Foreskin keratinocyte (primary cell): ENCODE measurements at places on chromosomes 2 and 18. TPM values are rescaled to one million over a fixed set of nuclear protein-coding genes. Genes with fewer than 3 reads are reported as not detected.

DNA sequence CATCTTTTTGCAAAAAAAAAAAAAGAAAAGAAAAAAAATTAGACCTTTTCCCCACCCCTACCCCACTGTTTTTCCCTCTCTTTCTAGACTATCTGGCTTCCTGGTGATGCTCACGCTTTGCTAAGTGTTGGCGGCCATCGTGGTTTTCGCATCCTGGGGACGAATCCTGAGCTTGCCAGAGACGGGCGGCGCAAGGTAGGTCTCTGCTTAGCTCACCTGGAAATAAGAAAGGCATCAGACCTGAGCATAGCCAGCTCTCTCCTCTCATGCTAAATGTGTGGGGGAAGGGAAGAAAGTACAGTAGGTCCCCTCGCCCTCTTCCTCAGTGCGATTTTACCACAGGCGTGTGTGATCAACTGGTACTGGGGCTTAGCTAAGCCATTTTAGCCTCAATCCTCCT lies 90.5 kb downstream of the KLHL29 start:
- DNase-seq: no peak

DNA sequence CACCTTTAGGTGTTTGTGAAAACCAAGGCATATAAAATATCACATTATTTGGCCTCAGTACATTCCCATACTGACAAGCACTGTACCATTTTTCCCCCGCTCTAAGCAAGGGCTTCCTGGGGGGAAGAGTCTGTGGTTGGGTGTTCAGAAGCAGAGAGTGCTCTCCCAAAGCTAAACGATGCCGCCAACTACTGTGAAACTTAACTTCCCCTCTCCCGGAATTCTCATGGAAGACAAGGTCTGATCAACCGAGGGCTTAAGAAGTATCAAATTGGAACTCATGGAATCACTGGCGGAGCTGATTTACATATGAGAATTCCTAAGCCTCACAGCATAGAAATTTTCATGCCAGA lies 433 bp upstream of the MFF start:
- no peak for DNase-seq

DNA sequence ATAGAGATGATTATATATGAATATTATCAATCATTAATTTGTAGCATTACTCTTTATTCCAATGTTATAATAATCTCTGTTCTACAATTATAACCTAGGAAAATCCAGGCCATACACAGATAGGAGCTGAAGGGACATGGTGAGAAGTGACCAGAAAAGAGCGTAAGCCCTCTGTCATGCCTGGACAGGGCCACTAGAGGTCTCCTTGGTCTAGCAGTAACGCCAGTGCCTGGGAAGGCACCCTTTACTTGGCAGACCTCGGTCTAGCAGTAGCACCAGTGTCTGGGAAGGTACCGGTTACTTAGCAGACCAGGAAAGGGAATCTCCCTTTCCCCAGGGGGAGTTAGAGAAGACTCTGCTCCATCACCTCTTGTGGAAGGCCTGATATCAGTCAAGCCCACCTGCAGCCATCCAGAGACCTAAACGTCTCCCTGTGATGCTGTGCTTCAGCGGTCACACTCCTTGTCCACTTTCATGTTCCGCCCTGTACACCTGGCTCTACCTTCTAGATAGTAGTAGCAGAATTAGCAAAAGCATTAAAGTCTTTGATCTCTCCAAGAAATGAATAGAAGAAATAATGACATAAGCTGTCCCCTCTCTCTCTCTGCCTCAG lies 447.5 kb upstream of the FSIP2 start:
- DNase-seq: peak; percentile 41

DNA sequence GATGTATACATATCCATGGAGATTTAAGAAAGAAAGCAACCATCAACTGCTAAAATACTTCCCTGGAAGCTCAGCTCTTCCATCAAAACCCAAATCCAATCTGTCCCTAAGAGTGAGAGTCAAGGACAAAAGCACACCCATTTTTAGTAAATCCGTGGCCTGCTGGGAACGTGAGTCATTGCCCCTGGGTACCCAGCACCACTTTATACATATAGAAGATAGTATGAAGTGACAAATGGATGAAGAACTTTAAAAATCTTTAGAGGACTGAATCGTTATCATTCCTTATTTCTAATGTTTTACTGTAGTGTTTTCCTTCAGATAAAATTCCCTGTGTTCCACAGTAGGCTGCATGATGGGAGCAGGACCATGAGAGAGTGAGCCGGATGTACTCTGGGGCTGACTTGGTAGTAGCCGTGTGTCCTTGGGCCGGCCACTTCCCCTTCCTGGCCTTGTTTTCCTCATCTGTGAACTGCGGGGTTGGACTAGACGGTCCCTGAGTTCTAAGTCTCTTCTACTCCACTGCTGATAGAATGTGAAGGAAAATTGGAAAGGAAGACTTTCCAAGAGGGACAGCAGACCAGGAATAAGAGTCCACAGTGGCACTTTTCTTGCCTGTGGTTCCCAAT lies 28.5 kb upstream of the CEP68 start:
- no peak for DNase-seq

DNA sequence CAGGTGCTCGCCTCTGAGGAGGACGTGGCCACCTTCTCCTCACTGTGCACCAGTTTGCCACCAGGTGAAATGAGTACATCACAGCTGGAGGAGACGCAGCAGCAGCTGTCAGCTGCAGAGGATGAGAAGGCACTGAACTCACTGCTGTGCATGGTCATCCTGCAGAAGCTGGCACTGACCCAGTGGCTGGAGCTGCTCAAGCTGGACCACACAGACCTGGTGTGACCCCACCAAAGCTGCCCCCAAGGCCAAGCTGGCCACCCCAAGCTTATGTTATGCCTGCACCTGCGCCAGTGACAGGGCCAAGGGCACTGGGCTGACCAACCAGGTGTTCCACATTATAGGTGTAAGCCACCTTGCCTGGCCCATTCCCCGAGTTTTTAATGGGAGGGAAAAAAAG lies 19.3 kb downstream of the CLK1 start:
- no peak for DNase-seq

- no peak for DNase-seq
Measured at GRCh38 chr2:120283649-120284048, 31.0 kb downstream of the RALB start.

KIAA1328 gene
- total RNA-seq: 4.7 and 4.9 TPM in 2 replicates

RMND5A gene
- total RNA-seq: 22.1 and 23.6 TPM in 2 replicates

SLC9A4 gene
- not detected in 2 replicates for total RNA-seq

CCDC121 gene
- total RNA-seq: 0.81 and 1.0 TPM in 2 replicates
